Sciatic nerve (tissue), 2 donors: ENCODE measurements at places on chromosomes 12 and 14. TPM values are rescaled to one million over a fixed set of nuclear protein-coding genes. Genes with fewer than 3 reads are reported as not detected.

- DNase-seq = no peak
Observed at GRCh38 chr12:45575823-45576475, 153.6 kb upstream of the ARID2 start.

DNA sequence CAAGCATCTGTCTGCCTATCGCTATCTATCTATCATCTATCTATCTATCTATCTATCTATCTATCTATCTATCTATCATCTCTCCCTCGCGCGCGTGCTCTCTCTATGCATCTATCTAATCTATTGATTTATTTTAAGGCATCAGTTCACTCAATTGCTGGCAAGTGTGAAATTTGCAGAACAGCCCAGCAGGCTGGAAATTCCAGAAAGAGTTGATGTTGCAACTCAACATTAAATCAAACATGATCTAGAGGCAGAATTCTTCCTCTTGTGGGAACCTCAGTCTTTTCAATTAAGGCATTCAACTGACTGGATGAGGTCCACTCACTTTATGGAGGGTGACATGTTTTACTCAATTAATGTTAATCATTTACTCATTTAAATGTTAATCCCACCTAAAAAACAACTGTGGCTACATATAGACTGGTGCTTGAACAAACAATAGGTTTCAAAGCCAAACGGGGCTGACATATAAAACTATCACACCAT lies 1210.8 kb downstream of the GALC start:
- no peak for DNase-seq

GRCh38 chr14:67850066-67850830 lies 30.7 kb downstream of the RAD51B start:
- DNase-seq = no peak

- DNase-seq = no peak
Observed at GRCh38 chr12:110037315-110037714, 11.0 kb downstream of the C12orf76 start.

DNA sequence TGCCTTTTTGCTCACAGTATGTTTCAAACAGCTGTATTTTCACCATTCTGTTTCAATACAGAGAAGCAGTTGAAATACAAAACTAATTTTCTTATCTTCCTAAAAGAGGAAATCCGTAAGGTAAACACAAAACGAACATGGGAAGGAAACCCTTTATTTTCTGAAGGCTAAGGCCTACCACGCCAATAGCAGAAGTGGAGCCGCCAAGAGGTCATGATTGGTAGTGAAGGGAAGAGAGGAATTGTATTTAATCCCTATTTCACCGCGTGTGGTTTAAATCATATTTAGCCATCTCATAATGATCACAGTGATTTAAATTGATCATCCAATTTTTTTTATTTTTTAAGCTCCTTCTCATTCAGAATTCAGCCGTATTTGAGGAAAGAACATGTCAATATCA lies 398.2 kb downstream of the PRKD1 start:
- DNase-seq = no peak

GRCh38 chr14:51534610-51535011 lies 117.1 kb upstream of the FRMD6 start:
- no peak for DNase-seq

- DNase-seq = no peak
Observed at GRCh38 chr12:1065629-1066028, 74.6 kb downstream of the ERC1 start.

DNA sequence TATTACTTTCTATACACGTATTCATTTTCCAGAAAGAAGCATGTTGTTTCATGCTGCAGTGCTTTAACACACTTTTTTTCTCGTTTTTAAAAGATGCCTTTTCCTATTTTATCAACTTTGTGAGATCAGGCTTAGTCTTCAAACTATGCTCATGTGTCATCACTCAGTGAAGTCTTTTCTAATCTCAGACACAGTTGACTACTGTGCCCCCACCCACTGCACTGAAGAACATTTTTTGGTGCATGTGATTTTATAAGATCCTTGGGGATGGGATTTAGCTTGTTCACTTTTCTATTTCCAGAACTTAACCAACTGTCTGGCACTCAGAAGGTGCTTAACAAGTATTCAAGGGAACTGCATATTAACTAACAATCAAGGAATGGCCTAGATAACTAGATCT lies 85.5 kb downstream of the CDK17 start:
- no peak for DNase-seq

DNA sequence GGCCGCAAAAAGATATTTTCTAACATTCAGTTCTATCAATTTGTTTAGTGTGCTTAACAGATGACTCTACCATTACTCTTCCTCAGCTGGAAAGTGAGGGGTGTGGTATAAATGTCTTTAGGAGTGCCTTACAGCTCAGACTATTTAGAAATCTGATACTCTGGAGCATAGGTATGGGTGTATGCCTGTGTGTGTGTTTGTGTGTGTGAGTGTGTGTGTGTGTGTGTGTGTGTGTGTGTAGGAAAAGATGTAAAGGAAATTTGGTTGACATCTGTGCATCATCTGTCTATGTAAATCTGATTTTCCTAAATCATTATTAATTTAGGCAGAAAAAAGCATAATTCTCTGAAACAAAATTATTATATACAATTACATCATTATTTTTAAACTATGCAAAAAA lies 16.0 kb downstream of the RNASE3 start:
- DNase-seq = no peak

- DNase-seq = no peak
Observed at GRCh38 chr14:72679536-72680151, 214.3 kb downstream of the DPF3 start.

- no peak for DNase-seq
Observed at GRCh38 chr14:24280797-24281460, 9.5 kb upstream of the RABGGTA start.

DNA sequence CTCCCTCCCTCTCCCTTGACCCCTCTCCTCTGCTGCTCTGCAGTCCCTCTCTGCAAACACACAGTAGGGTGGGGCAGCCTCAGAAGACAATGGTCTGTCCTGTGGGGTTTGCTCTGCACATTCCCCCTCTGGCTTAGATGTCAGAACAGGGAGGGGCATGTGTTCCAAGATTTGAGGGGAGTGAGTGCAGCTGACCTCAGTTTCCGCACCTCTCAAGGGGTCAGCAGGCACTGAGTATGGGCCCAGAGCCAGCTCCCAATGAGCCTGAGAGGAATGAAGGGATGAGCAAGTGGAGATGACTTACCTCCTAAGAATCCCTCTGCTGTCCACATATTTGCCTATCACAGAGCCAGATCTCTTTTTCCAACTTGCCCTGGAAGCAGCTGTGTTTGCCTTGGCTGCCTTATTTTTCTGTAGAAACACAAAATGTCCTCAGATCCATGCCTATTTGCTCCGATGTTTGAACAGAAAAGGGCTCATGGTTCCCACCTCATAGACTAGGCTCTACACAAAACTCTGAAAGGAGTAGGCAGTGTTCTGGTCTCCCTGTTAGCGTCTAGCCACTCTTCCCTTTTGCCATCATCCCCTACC lies 111.4 kb downstream of the CRACR2A start:
- DNase-seq = peak; percentile 66

GRCh38 chr14:89566644-89567415 lies 149.8 kb upstream of the FOXN3 start:
- no peak for DNase-seq

GRCh38 chr12:92432724-92433441 lies 269.9 kb upstream of the PLEKHG7 start:
- no peak for DNase-seq

DNA sequence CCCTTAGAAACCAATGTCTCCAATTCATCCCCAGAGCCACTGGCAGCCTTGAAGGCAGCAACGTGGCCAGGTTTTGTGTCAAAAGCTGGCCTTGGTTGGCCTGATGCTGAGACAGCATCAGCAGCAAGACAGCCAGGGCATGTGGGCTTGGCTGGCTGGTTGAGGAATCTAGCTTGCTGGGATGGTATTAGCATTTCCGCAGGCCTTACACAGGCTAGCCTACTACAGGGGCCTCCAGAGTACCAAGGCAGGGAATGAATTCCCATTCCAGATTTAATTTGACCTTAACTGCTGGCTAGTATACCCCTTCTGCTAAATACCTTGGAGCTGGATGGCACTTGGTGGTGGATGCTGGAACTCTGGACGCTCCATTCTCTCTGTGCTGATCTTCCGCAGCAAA lies 15.8 kb downstream of the NGDN start:
- DNase-seq = no peak

DNA sequence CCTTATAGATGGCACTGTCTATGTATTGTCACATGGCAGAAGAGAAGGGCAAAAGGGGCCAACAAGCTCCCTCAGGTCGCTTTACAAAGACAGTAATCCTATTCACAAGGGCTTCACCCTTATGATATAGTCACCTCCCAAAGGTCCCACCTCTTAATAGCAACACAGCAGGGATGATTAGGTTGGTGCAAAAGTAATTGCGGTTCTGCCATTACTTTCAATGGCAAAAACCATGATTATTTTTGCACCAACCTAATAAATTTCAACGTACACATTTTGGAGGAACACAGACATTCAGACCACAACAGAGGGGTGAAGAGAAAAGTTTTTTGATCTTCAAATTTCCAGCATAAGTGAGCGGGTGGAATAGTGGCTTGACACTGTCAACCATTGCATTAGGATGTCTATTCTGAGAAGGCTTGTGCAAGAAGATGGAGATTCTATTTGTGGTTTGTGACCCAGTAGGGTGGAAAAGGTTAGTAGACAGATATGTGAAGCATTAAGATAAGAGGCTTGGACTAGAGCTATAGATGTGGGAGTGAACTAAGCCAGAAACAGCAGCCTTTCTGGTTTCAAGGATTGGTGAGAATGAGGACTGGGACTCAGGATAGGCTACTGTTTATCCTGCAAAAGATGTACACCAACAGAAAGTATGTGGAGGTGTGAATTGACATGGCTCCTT lies 75.5 kb upstream of the CPSF6 start:
- no peak for DNase-seq

DNA sequence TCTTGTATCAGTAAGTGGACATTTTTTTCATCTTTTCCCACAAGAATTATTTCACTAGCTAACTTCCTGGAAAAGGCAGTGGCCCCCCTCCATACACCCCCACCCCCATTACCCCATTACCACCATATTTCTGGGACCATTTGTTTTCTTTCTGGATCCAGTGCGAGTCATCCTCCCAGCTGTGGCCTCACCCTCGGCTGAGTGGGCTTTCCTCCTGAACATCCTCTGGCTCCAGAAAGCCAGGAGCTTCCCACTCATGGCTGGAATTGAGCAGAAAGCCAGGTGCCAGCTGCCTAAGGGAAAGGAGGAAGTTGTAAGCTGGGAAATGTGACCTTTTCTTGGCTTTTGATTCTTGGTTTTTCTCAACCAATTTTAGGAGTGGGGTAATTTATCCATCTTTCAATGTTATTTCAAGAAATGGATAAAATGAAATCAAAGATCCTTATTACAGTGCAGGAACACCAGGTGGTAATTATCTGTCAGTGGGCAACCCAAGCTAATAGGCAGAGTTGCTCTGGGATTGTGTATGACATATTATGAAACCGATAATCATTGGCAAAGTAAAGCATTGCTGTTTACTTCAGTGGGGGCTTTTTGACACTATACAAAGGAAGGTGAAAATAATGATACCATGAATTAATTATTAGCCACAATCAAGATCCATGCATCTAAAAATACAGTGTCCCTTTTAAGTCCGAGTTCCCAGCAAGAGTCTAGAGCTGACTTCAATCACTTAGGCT lies 124.6 kb downstream of the KICS2 start:
- DNase-seq = no peak

DNA sequence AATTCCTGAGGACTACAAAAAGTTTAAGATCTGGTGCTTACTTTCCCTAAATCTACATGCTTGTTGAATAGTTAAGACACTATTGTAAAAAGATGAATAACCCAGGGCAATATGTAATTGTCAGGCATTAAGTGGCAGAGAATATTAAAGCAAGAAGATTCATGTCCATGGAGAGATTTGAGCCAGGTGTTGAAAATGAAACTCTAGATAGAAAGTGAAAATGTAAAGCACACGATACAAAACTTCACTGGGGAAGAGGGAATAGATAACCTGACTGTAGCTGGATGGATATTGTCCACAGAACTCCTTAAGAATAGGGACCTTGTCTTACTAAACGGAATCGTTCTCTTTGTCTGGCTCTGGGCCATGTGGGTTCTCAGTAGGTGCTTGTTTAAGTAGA lies 5.0 kb downstream of the CAND1 start:
- DNase-seq = no peak

GRCh38 chr12:87921621-87922020 lies 107.6 kb downstream of the C12orf50 start:
- no peak for DNase-seq

- DNase-seq = no peak
Observed at GRCh38 chr14:51860825-51861499, 550 bp downstream of the GNG2 start.

GRCh38 chr14:74945261-74945851 lies 10.0 kb downstream of the PGF start:
- no peak for DNase-seq

DNA sequence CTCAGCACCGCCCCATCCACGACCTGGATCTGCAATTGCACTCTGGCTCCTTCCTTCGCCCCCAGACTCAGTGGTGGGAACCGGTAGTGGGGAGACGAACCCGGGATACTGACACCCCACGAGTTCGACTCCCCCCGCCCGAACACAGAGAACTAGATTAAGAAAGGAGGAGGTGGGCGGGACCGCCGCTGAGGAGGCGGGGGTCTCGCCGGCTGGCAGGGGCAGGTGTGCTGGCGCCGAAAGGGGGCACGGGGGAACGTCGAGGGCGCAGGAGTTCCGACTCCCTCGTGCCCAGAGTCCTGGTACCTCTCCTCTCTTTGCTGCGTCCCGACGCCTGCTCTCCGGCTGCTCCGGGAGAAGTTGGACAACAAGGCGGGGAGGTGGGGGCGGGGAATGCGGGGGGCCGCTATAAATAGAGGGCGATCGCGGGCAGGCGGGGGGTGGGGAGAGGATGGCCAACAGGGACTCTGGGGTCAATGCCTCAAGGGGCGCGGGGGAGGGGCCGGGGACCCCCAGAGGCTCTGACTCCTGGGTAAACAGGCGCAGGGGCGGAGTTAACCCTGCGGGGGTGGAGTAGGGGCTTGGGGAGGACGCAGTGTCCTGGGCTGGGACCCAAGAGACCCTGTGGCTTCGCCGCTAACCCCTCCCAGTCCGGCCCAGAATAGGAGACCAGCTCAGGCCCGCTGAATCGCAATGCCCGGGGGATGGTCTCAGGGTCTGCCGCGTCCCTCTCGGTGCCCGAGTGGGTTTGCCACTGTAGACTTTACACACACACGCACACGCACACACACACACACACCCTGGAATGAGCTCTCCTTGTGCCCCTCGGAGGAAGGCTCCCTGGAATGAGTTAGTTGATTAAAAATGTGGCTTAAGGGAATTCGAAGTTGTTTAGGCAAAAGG lies 761 bp upstream of the NDRG2 start:
- peak; percentile 88 for DNase-seq

GRCh38 chr14:42628602-42629001 lies 1021.9 kb downstream of the LRFN5 start:
- DNase-seq = no peak

GRCh38 chr12:29625359-29625953 lies 128.0 kb upstream of the OVCH1 start:
- DNase-seq = no peak

Gene FKBP11
- 17.8 TPM for total RNA-seq

Gene TMEM116
- 17.7 TPM for total RNA-seq

Gene DCN
- total RNA-seq = 2,017 TPM

Gene PLEKHH1
- 6.1 TPM for total RNA-seq

Gene MGAT4C
- total RNA-seq = 0.71 TPM

Gene BHLHE41
- 64.4 TPM for total RNA-seq

Gene OVCH1
- 4.9 TPM for total RNA-seq

Gene PIK3C2G
- not detected for total RNA-seq

Gene MSRB3
- total RNA-seq = 64.2 TPM

Gene MYH6
- not detected for total RNA-seq

Gene EIF2S3B
- 0.62 TPM for total RNA-seq

Gene ACOT6
- total RNA-seq = not detected

Gene ERO1A
- total RNA-seq = 42.5 TPM

Gene BLOC1S1
- 171 TPM for total RNA-seq

Gene HOXC12
- total RNA-seq = 0.22 TPM

Gene NFATC4
- total RNA-seq = 78.9 TPM

Gene RASAL1
- total RNA-seq = 8.6 TPM

Gene CPNE6
- not detected for total RNA-seq
